ENCODE measurements at places on chromosomes 13 and 19.

DNA sequence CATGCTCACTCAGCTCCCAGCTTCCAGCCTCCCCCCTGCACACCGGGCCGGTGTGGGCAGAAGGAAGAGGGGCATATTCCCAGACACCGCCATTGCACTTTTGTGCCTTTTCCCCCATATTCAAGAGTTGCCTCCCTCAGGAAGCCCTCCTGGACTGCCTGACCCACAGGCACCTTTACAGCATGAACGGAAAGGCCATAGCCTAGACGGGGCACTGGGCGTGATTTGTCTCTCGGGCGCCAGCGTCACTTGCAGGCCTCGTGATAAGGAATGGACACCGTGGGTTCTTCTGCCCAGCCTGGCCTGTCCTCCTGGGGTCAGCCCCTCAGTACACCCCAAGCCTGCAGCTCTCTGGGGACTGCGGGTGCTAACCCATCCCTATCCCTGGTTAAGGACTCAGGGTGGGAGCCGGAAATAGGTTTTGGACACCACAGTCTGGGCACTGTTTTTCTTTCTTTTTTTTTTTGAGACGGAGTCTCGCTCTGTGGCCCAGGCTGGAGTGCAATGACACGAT is 933 bp upstream of the UQCR11 start:
- no peak for DNase-seq

DNA sequence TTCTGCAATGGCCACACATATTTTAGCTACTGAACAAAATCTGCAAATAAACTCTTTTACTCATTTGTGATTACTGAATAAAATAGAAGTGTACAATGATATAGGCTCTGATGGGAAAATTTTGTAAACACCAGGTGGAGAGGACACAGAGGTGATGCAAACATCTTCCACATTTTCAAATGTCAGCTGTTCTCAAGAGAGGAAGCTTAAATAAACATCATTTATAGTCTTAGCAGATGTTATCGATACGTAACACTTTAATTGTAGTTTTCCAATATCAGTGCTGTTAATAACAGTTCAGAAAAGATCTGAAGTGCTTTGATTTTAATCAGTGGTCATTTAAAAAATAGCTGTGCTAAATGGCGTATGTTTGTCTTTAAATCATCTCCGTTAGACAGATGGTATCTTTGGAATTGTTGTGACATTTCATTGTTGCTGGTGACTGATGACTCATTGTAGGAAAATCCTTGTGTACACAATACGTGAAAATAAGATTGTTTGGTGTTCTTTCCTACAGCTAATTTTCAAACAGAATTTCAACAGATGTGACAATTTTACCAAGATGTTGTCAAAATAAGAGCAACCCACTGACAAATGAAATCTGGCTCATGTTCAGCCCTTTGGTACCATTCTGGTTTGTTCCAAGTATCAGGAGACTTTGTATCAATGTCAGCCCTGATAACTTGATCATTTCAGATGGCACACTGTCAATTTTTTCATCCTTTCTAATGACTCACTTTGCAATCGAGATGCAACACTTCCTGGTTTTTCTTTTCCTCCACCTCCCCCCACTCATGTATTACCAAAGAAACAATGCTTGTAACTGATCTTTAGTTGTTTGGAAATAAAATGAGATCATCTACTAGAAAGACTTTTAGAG is 516.0 kb downstream of the DCT start:
- no peak for DNase-seq

GRCh38 chr19:50465986-50466705 is 10.2 kb upstream of the EMC10 start:
- no peak for DNase-seq

GRCh38 chr19:42246143-42246921 is 3.9 kb upstream of the GSK3A start:
- peak; percentile 72 for DNase-seq

GRCh38 chr13:28349371-28349770 is 145.6 kb downstream of the FLT1 start:
- DNase-seq, result no peak

DNA sequence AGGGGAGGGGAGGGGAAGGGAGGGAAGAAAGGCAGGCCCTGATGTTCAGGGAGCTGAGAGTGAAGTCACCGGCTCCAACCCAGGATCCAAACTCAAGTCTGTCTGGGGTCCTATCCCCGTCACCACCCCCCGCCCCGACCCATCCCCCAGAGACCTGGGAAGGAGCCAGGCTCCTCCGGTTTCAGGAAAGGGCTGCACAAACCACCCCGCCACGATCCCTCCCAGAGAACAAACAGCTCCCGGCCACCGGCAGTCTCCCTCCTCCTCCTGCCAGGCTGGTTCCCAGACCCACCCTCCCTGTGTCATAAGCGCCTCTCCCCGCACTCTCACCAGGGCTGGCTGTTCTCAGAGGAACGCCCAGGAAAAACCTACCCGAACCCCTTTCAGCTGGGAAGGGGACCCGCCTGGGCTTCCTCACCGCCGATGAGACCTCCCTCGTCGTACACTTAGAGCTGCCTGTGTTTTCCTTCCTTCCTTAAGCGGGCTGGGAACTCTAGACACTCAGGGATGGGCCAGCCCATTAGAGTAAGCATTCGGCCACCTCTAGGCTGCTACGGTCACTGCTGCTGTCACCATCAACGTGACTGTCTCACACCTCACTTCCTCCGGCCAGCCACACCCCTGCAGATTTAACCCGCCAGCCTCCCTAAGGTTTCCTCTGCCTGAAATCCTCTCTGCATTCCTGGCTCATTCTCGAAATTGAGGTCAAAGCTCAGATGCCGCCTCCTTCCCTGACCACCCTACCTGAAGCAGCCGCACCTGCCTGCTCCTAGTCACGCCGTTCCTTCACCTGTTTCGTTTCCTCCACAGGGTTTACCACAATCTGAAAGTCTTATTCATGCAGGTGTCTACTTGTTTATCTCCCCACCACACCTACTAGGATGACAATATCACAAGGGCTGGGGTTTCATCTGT is 6.3 kb upstream of the RDH13 start:
- no peak for DNase-seq

GRCh38 chr13:78131811-78132210 is 213.2 kb upstream of the EDNRB start:
- peak; percentile 39 for DNase-seq

DNA sequence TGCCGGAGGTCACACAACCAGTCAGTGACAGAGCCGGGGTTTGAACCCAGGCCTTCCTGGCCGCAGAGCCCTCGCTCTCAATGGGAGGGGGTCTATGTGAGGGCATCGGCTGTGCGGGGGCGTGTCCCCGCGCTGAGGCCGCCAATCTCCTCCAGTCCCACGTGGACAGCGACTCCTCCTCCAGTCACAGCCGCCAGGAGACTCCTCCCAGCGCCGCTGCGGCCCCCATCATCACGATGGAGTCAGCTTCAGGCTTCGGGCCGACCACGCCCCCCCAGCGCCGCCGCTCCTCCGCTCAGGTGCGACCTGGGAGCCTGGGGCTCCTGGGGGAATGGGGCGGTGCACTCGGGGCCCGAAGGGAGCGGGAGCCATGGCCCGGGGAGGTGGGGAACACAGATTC is 6.0 kb downstream of the SPRED3 start:
- DNase-seq, result peak; percentile 13

DNA sequence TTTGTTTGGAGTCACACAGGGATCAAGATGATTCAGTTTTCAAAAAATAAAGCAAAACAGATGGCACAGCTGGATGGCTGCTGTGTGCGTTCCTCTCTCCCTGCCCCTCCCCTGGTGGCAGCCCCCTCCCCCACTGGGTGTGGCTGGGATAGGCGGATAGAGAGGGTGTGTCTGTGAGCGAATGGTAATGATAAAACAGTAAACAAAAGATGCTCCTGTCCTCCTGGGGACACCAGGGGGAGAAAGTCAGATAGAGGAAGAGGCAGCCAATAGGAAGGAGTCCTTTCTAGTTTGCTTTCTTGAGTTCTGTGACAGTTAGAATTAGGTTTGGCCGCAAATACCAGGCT is 6.5 kb downstream of the TMEM255B start:
- DNase-seq, result no peak

DNA sequence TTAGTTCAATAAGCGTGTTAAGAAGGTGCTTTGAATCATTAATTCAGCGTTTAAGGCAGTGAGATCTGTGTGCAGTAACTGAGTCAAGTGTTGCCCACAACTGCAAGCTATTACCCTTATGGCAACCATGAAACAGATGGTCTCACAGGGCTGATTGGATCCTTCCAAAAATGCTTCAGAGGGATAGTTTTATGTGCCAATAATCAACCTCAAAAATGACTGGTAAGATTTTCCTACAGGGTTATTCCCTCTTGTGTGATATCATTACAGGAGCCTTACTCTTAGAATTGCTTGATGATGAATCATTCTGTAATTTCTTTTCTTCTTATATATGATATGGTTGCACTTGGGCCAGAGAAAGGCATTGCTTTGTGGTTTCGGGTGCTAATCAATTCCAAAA is 1299.2 kb upstream of the ATXN8OS start:
- DNase-seq, result no peak

DNA sequence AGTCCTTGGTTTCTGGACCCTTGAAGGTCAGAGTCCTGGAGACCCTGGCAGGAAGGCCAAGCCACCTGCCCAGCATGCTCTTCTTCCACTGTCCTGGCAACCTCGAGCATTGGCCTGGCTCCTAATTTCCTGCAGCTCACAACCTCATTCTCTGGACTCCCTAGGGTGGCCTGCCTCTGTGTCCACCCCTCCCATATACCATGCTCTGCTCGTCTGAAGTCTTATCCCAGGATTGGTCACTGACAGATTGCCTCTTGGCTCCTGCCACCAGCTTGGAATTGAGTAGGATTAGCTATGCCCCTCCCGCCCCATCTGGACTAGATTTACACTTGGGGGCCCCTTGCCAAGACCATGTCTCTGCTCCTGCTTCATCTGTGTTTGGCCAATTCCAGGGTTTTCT is 17.1 kb upstream of the WASF3 start:
- no peak for DNase-seq

DNA sequence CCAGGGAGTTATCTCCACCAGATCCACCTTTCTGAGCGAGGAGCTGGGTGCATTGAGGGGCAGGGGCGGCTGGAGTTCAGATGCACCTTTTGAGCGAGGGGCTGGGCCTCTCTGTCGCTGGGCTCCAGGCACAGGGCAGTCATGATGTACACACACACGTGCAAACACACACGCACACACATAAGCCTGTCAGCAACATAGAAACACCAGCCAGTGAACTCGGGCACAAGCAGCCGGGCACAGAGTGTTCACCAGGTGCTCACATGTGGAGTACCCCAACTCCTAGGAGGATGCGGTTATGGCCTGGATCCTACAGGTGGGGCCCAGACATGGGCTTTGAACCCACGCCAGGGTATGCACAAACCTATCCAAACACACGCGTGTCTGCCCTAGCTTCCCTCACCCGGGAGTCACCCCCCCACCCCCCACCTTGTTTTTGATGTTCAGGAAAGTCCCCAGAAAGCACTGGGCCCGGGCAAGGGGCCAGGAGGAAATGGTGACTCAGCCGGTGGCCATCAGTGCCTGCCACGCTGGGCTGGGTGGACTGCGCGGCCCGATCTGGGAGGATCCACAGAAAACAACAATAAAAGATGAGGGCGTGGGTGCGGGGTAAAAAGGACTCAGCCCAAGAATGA is 13.3 kb downstream of the ARRDC2 start:
- DNase-seq, result peak; percentile 97

- no peak for DNase-seq
Observed at GRCh38 chr19:44050740-44051649, 841 bp upstream of the ZNF223 start.

GRCh38 chr13:40189426-40189825 is 477.0 kb downstream of the FOXO1 start:
- DNase-seq, result no peak

DNA sequence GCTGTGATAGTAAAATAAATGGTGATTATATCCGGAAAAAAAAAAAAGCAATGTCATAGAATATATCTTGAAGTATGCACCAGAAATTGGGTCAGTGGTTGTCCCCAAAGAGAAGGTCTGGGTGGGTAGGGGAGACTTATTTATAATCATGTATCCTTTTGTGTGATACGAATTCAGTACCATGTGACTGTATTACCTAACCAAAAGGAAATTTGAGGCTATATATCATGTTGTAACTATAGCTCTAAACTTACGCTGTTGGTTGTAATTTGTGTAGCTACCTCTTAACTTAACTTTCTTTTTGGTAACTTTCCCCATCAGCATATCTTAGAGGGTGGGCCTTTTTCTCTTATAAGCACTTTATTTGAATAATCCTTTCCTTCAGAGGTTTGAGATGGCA is 25.2 kb upstream of the KCTD4 start:
- DNase-seq, result no peak

- no peak for DNase-seq
Observed at GRCh38 chr13:21696865-21697448, 26.1 kb downstream of the FGF9 start.
